ENCODE measurements at places on chromosomes 3 and 15.

GRCh38 chr15:91482799-91483198 lies 370.7 kb upstream of the SLCO3A1 start:
- no peak for DNase-seq

GRCh38 chr3:129897026-129897425 lies 3.5 kb upstream of the TMCC1 start:
- no peak for DNase-seq

GRCh38 chr15:77964193-77964592 lies 113.3 kb downstream of the TBC1D2B start:
- DNase-seq = no peak

DNA sequence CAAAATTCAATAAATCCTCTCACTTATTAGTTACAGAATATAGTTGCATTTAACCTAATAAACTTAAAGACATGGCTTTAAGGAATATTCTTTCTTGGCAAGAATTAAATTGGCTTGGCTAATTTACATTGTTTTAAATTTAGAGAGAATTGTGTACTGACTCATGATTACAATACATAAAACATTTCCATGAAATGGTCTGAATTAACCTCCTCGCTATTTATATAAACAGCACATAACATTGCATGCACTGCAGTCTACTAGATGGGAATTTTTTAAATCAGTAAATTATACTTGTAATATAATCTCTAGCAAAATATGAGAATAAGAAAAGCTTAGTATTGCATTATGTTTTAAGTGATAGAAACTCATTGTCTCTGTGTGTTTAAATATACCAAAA lies 268.9 kb downstream of the SHOX2 start:
- DNase-seq = no peak

DNA sequence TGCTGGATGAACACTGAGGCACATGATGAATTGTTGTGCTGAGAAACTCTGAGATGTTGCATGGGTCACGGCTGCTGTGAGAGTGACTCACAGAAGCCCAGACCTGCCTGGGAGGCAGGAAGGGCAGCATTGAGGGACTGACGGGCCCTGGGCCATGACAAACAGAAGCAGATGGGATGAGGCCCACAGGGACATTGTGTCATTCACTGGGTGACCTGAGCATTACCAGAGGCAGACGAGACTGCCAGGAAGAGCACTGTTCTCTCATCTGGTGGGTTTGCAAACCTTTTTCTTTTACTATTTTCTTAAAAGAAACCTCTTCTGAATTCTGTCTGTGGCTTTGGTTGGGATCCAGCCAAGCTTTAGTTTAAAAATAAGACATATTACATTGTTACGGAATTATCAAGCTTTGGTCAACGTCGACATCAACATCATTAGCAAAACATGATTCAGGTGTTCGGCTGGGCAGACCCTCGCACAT lies 67.8 kb downstream of the BDH1 start:
- DNase-seq = no peak

- DNase-seq = no peak
Measured at GRCh38 chr3:106092792-106093191, 224.0 kb upstream of the CBLB start.

DNA sequence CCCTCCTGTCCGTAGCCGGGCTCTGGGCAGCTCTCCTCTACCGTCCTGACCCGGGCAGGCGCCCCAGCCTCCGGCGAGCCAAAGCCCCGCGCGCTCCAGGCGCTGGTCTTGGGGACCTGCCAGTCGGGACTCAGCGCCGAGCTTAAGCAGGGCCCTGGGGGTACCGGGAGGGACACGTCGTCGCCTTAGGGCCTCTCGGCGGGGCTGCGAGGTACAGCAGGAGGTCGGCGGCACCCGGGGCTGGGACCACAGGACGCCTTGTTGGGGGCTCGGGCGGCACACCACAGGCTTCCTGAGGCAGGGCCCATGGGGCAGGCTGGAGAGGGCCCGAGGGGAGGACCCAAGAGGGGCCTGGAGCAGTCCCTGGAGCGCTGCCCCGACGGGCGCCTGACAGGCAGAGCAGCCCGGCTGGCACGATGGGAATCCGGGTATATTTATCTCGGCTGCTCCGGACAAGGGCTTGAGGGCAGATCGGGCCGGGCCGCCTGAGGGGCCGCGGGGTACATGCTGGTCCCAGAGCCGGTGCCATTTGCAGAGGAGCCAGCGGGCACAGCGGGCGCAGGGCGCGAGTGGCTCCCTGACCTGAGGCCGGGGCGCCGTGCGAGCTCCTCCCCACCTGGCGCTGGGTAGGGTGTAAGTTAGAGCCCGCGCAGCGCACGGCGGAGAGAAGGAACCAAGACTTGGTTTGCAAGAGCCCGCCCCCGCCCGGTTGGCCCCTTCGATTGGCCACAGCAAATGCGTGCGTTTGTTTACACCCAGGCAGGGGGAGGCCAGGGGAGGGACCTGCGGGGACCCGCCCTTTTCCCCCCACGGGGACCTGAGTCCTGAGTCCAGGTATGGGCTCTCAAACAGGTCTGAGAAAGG lies 574 bp downstream of the SLC38A3 start:
- DNase-seq = no peak

DNA sequence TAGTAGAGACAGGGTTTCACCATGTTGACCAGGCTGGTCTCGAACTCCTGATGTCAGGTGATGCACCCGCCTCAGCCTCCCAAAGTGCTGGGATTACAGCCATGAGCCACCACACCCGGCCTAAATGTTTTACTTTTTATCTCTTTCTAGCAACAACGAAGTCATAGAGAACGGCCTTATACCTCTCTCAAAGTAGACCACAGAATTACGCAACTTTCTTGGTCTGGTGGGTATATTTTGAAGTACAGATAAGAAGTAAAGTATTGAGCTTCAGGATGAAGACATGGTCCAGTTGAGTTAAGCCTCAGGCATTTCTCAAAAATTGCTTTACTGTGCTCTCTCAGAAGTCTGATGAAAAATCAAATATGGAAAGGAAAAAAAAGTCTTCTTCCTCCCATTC lies 30.6 kb downstream of the FAM240A start:
- DNase-seq = no peak

DNA sequence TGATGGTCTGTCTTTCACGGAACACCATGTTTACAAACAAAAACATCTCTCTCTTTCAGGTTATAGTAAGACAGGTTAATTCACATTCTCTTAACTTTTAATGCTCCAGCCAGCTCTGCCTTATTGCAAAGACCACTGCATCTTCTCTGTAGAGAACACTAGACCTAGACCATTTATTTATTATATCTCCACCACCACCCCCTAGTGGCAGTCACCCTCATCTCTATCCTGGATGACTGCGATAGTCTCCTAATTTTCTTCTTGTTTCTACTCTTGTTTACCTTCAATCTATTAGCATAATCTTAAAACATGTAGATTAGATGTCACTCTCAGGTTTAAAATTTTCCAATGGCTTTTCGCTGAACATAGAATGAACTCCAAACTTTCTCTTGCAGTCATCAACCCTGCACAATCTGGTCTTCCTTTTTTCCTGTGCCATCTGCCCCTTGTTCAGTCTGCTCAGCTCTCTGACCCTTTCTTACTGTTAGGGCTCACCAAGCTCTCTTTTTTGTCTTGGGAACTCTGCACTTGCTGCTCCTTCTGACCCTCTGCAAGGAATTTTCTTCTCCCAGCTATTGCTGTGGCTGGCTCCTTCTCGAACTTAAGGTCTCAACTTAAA lies 155.6 kb downstream of the SQOR start:
- no peak for DNase-seq

DNA sequence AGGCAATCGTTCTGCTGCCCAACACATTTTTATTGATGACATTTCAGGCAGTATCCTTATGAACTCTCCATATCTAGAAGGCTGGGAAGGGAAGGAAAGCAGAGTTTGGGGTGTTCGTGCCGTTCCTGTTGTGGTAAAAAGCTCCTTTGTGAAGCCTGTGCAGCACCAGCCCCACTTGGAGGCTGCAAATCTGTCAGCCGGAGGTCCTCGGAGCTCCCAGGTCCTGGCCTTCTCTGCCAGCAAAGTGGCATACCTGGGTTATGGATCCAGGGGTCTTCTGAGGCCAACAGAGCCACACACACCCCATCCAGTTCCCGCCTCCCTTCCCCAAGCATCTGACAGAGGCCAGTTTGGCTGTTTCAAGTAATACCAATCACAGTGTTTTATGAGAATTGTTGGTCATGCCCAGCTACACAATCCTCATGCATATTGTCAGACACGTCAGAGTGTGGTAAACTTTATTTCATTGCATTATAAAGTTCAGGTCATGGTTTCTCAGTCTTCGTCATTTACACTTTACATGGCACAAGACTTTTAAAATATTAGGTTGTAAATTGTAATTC lies 15.9 kb upstream of the USP3 start:
- no peak for DNase-seq

GRCh38 chr3:107992976-107993684 lies 97.7 kb downstream of the CD47 start:
- no peak for DNase-seq

GRCh38 chr3:97613139-97613538 lies 151.4 kb upstream of the ARL6 start:
- DNase-seq = no peak

GRCh38 chr3:52253314-52254304 lies 8.1 kb downstream of the PPM1M start:
- no peak for DNase-seq

GRCh38 chr3:172701751-172702150 lies 9.1 kb downstream of the NCEH1 start:
- DNase-seq = no peak

DNA sequence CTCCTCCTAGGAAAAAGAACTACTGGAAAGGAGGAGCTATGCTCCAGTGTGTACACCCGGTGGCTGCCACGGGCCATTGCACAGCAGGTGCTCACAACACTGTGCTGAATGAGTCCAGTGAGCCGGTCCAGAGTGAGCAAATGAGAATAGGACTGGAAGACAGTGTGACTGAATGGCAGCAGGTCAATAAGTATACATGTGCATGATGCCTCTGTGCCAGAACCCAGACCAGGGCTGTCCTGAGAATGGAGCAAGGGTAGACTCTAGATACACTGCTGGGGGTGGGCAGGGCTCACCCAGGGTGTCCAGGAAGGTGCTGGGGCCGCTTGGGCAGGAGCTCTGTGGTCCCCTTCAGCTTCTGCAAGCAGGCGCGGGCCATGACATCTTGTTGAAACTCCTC lies 8.3 kb downstream of the POLG start:
- no peak for DNase-seq

DNA sequence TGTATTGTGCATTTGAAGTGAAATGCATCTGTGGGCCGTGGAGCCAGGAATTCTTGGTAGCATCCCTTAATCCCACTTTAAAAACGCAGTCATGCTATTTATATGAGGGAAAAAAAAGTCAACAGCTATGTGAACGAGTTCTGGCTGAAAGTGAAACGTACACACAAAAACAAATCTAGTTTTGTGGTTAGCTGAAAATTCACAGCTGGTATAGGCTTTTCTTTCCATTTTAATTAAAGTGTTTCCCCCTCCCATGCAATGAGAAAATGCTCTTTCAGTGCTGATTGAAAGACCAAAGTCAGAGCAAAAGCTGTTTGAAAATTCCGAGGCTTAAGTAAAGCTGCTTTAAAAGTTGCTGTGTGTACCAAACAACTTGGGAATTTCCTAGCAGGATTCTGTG lies 297.4 kb downstream of the PLCL2 start:
- DNase-seq = no peak

DNA sequence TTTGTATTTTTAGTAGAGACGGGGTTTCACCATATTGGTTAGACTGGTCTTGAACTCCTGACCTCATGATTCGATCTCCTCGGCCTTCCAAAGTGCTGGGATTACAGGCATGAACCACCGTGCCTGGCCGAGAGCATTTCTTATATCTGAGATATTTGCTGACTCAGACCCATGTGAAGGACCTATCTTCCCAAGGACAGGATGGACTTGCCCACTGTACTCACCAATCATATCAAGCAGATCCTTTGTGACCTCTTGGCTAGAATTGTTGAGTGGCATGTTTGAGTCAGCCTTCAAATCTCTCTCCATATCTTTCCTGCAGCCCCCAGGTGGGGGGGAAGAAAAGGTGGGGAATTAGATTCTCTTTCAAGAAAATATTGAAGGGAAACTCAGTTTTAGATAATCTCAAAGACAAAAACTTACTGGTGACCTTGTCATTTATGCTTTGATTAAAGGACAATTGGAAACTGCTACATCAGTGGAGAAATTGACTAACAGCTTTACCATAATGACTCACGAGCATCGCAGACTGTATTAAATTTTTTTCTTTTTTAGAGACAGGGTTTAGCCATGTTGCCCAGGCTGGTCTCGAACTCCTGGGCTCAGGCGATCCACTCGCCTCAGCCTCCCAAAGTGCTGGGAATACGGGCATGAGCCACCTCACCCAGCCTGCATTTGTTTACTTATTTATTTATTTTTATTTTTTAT lies 3.1 kb downstream of the C3orf62 start:
- DNase-seq = no peak

DNA sequence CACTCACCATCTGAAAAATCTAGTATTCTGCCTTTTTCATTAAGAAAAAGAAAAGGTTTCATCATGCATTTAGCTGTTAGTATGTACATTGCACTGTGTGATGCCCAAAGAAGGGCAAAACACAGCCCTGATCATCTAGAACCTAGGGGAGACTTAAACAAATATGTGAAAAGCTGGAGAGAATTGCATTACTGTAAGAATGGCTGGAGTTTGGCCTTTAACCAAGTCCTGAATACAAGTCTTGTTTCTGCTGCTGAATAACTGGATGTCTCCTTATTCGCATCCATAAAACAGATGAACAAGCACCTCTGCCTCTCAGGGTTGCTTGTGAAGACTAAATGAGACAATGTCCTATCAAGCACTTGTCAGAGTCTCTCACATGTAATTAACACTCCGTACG lies 233.4 kb upstream of the LRTM1 start:
- DNase-seq = no peak

DNA sequence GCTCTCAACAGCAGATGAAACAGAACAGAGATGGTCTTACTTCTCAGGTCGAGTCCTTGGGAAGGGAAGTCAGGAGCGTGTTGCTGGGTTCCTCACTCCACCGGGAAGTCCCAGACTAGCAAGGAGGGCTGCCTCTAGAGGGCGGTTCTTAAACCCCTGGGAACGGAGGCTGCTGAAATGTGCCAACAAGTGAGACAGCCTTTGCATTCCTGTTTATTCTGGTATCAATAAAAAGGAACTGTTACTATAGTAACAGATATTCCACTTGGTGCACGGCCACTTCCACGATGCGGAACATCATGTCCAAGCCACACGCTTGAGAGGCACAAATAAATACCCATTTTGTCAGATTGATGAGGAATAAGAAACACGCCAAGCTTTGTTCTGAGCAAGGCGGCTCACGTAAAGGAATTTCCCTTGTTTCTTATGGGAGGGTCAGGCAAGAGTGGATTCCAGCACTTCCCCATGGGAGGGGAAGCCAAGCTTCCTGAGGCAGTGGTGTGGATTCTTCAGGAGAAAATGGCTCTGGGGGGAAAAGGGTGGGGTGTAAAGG lies at the start of gene FAM107A:
Gene FAM107A, minus strand, starts transcription at position 123 of the 553 bp plus-strand sequence. CDS start 7,531 bp downstream, outside the sequence.
- DNase-seq = no peak

DNA sequence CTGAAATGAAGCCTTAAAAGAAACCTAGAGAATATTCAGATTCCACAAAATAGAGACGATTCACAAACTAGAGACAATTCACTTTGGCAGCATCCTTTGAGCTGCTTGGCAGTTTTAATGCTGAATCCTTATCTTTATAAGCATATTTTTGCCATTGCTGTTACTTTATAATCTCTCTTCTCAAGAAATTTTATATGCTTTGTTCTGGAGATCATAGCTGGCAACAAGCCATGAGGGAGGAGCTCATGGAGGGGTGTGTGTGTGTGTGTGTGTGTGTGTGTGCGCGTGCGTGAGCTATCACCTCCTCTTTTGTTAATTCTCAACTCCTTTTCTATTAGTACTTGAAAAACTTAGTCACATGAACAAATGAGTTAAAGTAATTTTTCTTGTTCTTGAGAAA lies 495.0 kb upstream of the RGMA start:
- no peak for DNase-seq

- DNase-seq = no peak
Measured at GRCh38 chr15:94579286-94579685, 347.9 kb downstream of the MCTP2 start.

Data from cortex of kidney (tissue), 1 donor.